Tongue (tissue), 3 donors: ENCODE measurements at places on chromosomes 4 and X. TPM values are rescaled to one million over a fixed set of nuclear protein-coding genes. Genes with fewer than 3 reads are reported as not detected.

Gene SERTM2
- total RNA-seq, result 7.9 TPM

Gene SOX3
- total RNA-seq, result not detected

Gene FHL1
- total RNA-seq, result 2,906 TPM

Gene FANCB
- total RNA-seq, result 6.8 TPM

Gene ARMCX1
- total RNA-seq, result 133 TPM

Gene MND1
- total RNA-seq, result 7.2 TPM

Gene ADH6
- total RNA-seq, result not detected

Gene CT45A6
- total RNA-seq, result not detected
